GF-D8 (cell line): ENCODE measurements at places on chromosomes 2 and 18.

DNA sequence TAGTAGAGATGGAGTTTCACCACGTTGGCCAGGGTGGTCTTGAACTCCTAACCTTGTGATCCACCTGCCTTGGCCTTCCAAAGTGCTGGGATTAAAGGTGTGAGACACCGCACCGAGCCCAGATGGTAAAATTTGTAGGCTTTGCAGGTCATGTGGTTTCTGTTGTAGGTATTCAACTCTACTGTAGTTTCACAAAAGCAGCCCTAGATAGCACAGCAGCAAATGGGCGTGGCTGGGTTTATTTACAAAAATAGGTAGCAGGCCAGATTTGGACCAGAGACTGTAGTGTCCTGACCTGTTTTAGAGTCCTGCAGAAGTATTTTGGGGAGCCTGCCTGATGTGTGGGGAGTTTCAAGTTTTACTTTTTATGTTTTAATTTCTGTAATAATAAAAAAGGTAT lies 84.1 kb upstream of the RASGRP3 start:
- no peak for DNase-seq

- no peak for DNase-seq
Measured at GRCh38 chr2:15298770-15299169, 262.4 kb downstream of the NBAS start.

- DNase-seq, result no peak
Measured at GRCh38 chr2:221535824-221536223, 36.3 kb downstream of the EPHA4 start.

GRCh38 chr2:863732-864450 lies 86.8 kb upstream of the SNTG2 start:
- no peak for DNase-seq

- DNase-seq, result no peak
Measured at GRCh38 chr18:55317864-55318263, 270.1 kb downstream of the TCF4 start.

- DNase-seq, result no peak
Measured at GRCh38 chr2:27118525-27119329, at the start of gene CGREF1. Gene CGREF1 (minus strand): TSS chr2:27119128. CDS start chr2:27104366, 14,762 bp downstream.

DNA sequence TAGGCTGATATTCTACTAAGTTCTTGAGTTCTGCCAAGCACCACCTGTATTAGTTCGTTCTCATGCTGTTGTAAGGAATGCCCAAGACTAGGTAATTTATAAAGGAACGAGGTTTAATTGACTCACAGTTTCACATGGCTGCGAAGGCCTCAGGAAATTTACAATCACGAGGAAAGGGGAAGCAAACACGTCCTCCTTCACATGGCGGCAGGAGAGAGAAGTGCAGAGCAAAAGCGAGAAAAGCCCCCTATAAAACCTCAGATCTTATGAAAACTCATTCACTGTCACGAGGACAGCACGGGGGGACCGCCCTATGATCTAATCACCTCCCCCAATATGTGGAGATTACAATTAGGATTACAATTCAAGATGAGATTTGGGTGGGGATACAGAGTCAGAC lies 47.7 kb upstream of the YWHAQ start:
- DNase-seq, result no peak

GRCh38 chr2:135820003-135820618 lies 16.9 kb downstream of the LCT start:
- no peak for DNase-seq

GRCh38 chr2:187853381-187853791 lies 299.2 kb upstream of the TFPI start:
- DNase-seq, result no peak
